ENCODE measurements at places on chromosomes 5 and 9.

GRCh38 chr5:132279801-132280200 is 14.4 kb upstream of the SLC22A4 start:
- DNase-seq = no peak

GRCh38 chr5:100402071-100402470 is 133.1 kb upstream of the FAM174A start:
- DNase-seq = no peak

- no peak for DNase-seq
Observed at GRCh38 chr5:40396317-40396716, 283.4 kb upstream of the PTGER4 start.

DNA sequence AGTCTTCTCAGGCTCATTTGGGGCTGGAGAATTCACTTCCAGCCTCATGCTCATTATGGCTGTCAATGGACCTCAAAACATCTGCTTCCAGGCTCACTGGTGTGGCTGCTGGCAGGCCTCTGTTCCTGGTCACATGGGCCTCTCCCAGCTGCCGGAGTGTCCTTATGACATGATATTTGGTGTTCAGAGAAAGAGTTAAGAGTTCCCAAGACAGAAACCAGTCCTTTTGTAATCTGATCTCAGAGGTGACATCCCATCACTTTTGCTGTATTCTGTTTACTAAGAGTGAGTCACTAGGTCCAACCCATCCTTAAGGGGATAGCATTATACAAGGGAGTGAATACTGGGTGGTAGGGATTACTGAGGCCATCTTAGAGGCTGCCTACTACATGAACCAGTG is 104.6 kb downstream of the CACNA1B start:
- DNase-seq = peak; percentile 12

GRCh38 chr5:108636135-108636853 is 111.4 kb upstream of the FER start:
- DNase-seq = no peak

- no peak for DNase-seq
Observed at GRCh38 chr5:147626464-147626863, 116.6 kb upstream of the DPYSL3 start.

GRCh38 chr9:27212621-27213020 is 84.3 kb downstream of the EQTN start:
- DNase-seq = no peak

DNA sequence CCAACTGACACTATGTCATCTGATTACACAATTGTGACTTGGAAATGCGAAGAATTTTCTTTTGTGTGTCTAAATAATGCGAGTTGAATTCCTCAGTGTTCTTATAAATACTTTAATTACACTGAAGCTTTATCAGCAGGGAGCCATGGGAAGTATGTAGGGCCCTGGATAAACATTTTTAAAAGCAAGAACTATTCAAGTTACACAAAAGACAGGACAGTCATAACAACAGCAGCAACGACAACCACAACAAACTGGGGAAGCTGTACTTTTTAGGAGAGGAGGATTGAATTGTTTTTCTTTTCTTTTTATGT is 250.3 kb upstream of the ZNF608 start:
- peak; percentile 60 for DNase-seq

All from kidney tubule cell (primary cell).